ENCODE measurements at places on chromosomes 12 and 14.

DNA sequence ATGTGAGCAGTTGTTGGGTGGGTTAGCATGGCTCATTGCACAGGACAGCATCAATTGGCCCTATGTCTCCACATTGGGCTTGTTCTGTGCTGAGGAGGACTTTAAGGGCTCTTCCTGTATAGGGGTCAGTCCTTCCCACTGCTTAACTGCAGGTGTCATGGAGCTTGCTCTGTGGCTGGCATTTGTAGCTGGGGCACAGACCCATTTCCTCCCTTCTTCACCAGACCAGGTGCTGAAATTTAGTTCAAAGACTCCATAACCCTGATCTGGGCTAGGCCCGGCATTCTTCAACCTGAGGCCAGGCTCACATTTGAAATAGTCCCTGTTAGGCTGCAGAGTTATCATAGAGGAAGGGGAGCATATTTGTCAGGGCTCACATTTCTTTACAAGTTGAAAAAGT is 12.8 kb downstream of the CHST11 start:
- DNase-seq: no peak

- no peak for DNase-seq
These were observed 176.4 kb downstream of the GRIN2B start for GRCh38 chr12:13805041-13805440.

- DNase-seq: peak; percentile 41
These were observed 93.8 kb downstream of the RFLNA start for GRCh38 chr12:124388679-124389137.

GRCh38 chr12:30243426-30243825 is 452.2 kb downstream of the IPO8 start:
- no peak for DNase-seq
